ENCODE measurements at places on chromosomes 2 and 18.

DNA sequence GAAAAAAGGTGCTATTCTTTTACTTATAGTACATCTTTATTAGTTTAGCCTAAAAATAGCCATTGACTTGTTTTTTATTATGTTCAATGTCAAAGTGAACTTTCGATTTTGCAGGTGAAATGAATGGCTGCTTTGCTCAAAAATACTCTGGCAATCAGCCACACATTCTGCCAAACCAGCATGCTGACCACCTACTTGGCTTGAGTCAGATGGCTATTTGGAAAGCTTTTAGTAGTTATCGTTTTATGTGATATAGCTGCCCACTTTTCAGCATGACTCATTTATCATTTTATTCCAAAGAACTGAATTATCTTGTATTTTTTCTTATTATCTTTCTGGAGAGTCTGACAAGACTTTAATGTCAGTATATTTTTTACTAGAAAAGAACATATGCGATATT lies 1615.8 kb upstream of the TMEFF2 start:
- no peak for DNase-seq

DNA sequence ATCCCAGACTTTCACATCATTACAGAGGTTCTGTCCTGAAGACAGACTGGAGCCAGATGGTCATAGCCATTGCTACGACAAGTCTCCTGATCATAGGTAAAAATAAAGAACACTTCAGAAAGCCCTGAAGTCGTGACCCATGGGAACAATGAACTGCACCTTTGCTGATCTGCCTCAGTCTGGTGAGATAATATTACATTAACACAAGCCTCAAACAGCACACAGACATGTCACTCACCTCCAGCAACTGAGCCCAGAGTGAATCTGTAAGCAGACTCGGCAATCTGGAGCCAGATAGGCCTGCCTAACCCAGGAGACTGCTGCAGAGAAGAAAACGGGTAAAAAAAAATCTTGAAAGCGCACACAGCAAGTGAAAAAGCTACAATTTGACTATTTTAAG lies 79.2 kb downstream of the SLC25A12 start:
- DNase-seq = no peak

- DNase-seq = peak; percentile 56
Observed at GRCh38 chr2:68912732-68913131, 40.0 kb downstream of the GKN2 start.

GRCh38 chr2:152762202-152762601 lies 43.8 kb downstream of the ARL6IP6 start:
- DNase-seq = no peak

GRCh38 chr18:58225101-58225500 lies 181.1 kb downstream of the NEDD4L start:
- DNase-seq = no peak

Data from CD4-positive, alpha-beta T cell treated with Interleukin-21 for 1 hour (primary cell).